Right atrium auricular region (tissue), 2 donors: ENCODE measurements at places on chromosomes 2 and 18.

GRCh38 chr18:49967171-49967570 is 153.8 kb upstream of the ACAA2 start:
- no peak for DNase-seq

GRCh38 chr2:238498691-238499295 is 72.1 kb downstream of the ASB1 start:
- no peak for DNase-seq

DNA sequence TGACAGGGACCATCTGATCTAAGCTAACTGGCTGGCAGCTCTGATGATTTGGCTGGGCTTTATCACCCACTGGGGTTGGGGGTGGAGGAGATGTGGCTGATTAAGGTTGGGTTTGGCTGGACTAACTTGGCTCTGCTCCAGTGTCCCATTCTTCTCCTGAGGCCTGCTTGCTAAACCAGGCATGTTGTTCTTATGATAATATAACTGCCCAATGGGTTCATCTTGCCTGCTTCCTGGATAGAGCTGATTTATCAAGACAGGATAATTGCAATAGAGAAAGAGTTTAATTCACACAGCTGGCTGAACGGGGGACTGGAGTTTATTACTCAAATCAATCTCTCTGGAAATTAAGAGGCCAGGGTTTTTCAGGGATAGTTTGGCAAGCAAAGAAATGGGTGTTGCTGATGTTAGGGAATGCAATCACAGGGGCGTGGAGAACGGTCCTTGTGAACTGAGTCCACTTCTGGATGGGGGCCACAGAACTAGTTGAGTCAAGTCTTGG is 150.4 kb downstream of the PTH2R start:
- DNase-seq = no peak

DNA sequence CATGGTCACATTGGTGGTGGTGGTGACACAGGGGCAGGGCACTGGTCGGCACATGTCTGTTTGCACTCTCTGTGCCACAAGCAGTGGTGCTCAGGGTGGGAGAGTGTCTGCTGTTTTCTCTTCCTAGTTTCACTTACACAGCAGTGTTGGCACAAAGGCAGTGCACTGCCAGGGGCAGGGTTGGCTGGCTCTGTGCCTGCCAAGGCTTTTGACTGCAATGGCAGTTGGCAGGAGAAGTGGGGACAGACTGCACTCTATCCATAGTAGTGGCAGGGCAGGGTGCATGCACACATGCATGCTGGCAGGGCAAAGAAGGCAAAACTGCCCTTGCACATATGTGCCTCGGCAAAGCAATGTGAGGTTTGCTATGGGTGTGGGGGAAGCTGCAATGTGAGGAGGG is 635.9 kb downstream of the SUCLG1 start:
- DNase-seq = no peak

GRCh38 chr2:121969766-121970639 is 214.6 kb downstream of the TSN start:
- no peak for DNase-seq

- no peak for DNase-seq
These were observed 59.1 kb downstream of the CDC42EP3 start for GRCh38 chr2:37612382-37612781.

DNA sequence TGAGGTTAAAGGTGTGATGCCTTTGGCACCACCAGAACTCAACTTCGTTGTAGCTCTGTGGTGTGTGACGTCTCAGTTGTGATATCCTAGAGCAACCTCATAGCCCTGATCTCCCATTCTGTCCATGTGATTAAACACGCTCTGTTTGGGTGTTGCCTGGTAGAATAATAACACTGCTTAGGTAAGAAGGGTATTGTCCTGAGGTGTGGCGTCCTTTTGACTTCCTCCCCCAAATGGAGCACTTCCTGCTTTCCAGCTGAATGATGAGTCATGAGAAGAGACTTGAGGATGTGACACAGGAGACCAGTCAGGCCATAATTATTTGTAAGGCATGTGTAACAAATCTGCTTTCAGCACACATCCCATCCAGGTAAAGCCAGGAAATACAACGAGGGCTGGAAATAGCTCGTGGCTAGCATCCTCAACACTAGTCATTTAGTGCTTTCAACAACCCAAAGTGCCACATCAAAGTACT is 100.7 kb downstream of the RAPGEF4 start:
- DNase-seq = no peak

DNA sequence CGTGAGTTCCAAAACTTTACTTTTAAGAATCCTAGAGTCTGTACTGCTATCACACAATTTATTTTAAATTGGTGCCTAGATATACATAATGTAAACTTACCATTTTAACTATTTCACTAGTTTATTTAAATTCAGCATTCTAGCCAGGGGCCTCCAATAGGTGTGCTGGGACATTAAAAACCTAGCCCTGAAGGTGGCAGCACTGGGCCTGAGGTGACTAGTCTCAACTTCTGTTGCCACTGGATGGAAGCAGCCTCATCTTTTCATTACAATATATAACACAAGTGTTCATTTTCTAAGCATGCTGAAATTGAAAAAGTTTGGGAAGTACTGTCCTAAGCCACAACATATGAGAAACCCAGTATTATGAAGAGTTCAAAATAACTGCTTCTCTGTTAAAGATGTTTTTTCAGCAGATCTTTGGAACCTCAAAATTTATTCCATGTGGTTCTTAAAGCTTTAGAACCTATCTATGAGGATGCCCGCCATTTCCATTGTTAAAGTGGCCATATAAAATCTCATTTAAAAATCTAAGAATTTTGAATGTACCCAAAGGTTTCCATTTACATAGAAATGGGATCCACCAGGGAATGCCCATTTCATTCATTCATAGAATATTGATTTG is 2.9 kb upstream of the RBBP8 start:
- DNase-seq = peak; percentile 65

DNA sequence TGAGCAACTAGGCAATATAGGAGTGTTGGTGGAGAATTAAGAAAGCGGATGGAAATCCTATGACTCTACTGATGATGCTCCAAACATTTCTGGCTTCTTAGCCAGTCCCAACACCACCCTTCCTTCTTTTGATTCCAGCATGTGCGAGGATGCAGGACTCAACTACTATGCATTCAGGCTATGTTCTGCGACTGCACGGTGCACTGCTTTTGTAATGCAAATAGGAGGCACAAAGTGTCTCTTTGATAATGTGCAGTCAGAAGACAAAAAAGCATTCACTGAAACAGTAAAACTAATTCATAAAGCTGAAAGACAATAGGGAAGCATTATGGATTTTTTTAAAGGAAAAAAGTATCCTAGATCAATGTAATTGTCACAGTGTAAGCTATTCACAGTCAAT is 106.7 kb downstream of the MEIS1 start:
- DNase-seq = no peak

- DNase-seq = no peak
These were observed 97.3 kb upstream of the SNTG2 start for GRCh38 chr2:853203-853870.

GRCh38 chr2:236529606-236530005 is 40.0 kb upstream of the ACKR3 start:
- DNase-seq = no peak
